Activated T-helper 1 cell treated with anti-CD3 and anti-CD28 coated beads, Interleukin-2, amount 50 U/mL, for 16 hours (primary cell): ENCODE measurements at places on chromosomes 2 and 18.

DNA sequence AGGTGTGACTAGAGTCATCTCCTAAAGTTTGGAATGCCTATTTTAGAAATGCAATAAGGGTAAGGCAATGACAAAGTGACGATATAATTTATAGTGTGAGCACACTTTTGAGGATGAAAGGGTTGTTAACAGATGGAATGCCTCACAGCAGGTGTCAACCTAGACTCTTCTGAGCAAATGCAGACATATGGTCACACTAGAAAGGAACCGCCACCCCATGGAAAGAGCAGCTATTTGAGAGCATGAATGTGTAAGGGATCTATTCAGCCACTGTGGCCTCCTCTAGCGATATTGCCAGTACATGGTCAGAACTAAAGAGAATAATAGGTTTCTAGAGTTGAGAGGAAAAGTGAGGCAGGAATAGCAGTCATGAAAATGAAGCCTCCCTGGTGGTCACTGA is 18.5 kb downstream of the DSG2 start:
- DNase-seq: no peak

GRCh38 chr18:70455731-70456130 is 166.9 kb downstream of the SOCS6 start:
- DNase-seq: no peak

- no peak for DNase-seq
Observed at GRCh38 chr2:47206181-47206580, 51.1 kb upstream of the STPG4 start.

GRCh38 chr2:160109243-160109642 is 46.8 kb upstream of the PLA2R1 start:
- DNase-seq: no peak

GRCh38 chr2:36461039-36461681 is 105.6 kb downstream of the CRIM1 start:
- no peak for DNase-seq

GRCh38 chr2:131349021-131349420 is 14.9 kb downstream of the RAB6D start:
- no peak for DNase-seq

DNA sequence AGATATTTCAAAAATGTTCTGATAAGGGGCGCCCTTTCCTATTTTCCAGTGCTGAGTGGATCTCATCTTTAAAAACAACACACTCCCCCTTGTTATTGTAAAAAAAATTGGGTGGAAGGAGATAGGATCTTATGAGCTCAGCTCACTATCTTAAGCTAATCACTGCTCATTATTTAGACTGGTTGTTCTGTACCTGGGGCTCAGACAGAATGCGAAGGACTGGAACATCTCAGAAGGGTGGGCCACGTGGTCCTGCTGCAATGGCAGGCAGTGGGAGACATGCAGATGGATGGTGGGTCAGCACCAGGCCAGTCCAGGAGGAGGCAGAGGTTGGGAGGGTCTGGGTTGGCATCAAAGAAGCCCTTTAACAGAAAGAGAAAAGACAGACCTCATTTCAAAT is 48.3 kb upstream of the GPR155 start:
- DNase-seq: no peak

DNA sequence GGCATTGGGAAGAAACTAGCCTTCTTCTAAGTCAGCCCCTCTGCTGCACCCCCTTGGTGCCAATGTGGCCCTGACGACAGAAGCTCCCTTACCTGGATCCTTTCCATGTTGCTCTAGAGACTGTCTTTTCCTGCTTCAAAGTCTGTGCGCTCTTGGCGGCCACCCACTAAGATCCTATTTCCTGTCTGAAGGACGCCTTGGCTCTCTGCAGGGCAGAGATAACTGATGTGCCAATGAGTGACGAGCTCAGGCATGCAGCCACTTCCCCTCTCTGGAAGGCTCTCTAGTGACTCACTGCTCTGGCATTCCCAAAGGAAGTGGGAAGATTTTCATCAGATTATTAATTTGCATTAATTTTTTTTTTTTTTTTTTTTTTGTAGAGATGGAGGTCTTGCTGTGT is 273.5 kb downstream of the CDH20 start:
- no peak for DNase-seq

DNA sequence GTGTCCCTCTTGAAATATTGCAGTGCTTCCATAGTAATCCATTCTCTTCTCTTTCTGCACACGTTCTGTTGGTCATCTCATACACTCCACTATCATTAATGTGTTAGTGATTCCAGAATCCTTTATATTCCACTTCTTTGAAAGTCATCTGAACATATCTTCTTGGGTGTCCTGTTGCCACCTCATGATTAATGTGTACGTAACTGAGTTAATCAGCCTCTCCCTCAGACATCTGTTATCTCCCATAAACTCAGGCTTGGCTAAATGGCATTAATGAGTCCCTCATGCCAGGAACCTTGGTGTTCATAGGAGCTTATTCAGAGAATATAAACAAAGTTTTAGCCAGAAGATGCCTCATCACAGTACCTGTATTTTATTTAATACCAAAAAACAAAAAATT is 126.4 kb downstream of the NCOA1 start:
- no peak for DNase-seq

- DNase-seq: no peak
Observed at GRCh38 chr18:23085066-23085465, 50.2 kb upstream of the CABLES1 start.

DNA sequence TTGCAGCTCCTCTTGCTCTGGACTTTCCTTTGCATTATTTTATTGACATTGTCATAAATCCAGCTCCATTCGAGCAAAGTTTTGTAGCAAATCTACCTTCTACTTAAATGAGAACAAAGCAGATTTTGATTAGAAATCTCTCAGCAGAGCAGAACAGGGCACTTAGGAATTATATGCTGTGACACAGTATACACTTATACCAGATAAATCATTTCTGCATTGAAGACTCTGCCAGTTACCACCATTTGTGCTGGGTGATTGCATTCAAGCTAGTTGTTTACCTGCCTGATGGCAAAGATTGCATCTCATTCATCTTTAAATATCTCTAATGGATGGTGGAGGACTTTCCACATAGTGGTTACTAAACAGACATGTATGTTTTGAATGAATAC is 441.7 kb upstream of the HNMT start:
- no peak for DNase-seq

DNA sequence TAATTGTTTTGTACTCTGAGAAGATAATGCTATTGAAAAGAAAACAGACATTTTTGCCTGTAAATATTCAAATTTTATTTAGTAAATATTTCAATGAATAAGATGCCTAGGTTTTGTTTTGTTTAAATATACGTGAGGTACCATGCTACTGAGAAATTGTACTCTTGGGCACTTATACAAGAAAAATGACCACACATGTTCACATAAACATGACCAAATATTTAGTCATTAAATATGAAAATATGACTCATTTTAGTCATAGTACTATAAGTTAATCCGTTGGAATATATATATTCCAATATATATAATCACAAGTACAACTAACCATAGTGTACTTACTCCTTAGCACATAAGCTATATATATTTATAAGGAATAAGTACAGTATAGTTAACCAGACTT is 56.7 kb upstream of the ZNF804A start:
- DNase-seq: no peak

- no peak for DNase-seq
Observed at GRCh38 chr2:214127571-214127970, 283.3 kb upstream of the VWC2L start.

DNA sequence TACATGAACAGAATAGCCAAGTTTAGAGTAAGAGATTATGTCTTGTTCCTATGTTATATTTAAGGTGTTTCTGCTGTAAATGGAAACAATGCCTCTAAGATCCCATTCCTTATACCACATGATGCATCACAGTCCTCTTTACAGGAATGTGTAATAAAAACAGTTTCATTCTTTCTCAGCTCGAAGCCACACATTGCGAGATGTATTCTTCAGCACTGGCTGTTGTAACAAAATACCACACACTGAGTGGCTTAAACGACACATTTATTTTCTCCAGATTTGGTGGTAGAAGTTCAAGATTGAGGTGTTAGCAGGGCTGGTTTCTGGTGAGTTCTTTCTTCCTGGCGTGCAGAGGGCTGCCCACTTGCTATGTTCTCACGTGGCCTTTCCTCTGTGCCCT is 246.2 kb downstream of the SOCS6 start:
- no peak for DNase-seq

DNA sequence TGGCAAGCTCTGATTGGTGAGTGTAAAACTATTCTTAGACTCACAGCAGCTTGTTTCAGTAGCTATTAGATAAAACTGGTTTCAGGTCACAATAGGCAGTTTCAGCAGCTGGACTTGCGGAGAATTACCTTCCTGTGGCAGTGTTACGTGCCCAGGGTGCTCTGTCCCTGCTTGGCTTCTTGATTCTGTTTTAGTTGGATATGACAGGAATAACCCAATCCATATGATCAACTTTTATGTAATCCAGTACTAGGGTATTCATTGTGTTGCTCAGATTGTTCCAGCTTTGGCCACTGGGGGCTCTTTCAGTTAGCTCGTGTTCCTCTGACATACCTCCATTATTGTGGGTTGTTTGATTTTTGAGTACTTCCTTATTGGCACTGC is 43.1 kb downstream of the INPP4A start:
- DNase-seq: no peak

- DNase-seq: no peak
Observed at GRCh38 chr18:21960189-21960588, 209.2 kb upstream of the GATA6 start.

GRCh38 chr2:220277445-220277975 is 650.1 kb downstream of the SLC4A3 start:
- no peak for DNase-seq

GRCh38 chr2:143158551-143159485 is 29.6 kb downstream of the ARHGAP15 start:
- DNase-seq: no peak

- DNase-seq: peak; percentile 36
Observed at GRCh38 chr2:68909793-68910674, 38.8 kb upstream of the BMP10 start.

GRCh38 chr2:13522917-13523821 is 806.4 kb downstream of the TRIB2 start:
- no peak for DNase-seq

GRCh38 chr2:134668821-134669220 is 50.0 kb downstream of the TMEM163 start:
- DNase-seq: peak; percentile 55

DNA sequence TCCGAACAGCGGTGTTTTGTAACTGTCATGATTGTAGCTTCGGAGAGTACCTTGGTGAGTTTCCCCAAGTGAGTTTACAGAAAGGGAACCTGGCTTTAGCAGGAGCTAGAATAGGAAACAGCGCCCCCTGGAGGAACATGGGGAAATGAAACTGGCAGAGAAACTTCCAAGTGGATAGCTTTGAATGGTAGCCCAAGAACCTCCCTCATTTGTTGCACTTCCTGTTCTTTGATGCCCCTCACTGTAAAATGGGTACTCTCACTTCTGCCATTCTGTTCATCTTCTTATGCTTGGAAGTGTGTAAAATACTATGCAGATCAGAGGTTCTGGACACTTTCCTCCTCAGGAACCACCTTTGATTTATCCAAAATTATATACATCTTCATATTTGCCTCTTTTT is 36.2 kb downstream of the CHST10 start:
- peak; percentile 47 for DNase-seq

GRCh38 chr2:191347154-191347553 is 102.0 kb downstream of the MYO1B start:
- no peak for DNase-seq

GRCh38 chr18:66136039-66136438 is 385.2 kb downstream of the CDH7 start:
- DNase-seq: no peak

DNA sequence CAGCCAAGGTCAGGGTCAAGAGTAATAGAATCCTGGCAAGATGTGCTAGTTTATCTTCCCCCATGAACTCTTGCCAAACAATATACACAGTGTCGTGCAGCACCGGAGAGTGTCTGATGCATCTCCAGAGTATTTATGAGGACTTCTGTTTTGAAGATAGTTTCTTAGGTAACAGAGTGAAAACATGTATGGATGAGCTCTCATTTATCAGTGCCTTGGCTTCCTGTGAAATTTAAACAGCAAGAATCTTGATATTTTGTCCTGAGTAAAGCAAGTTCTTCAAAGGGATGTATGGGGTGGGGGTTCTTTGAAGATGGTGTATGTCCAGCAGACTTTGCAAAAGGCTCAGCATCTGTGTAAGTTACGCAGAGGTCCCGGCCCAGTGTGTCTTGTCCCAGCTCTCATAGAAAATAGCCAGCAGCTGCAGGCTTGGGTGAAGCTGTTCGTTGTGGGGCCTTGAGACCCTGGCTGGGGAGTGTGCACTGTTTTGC is 361.0 kb upstream of the NT5C1B start:
- DNase-seq: no peak

DNA sequence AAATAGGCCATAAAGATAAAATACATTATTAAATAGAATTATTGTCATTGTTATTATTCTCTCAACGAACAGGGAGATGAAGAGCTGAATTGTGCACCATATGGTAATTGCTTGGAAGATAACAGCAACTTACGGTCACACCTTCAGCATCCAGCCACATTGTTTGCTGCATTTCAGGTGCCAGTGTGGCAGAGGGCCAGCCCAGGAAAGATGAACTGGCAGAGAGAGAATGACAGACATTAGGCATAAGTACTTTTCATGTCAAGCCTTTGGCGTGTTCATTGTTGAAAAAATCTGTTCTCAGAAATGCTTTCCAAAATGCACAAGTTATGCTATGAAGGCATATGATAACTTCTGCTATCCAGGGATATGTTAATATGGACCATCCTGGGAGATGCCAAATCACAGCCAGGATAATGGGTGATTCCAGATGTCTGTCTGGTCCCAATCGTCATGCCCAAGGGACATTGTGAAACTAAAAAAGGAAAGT is 748.6 kb upstream of the PIK3C3 start:
- DNase-seq: no peak

DNA sequence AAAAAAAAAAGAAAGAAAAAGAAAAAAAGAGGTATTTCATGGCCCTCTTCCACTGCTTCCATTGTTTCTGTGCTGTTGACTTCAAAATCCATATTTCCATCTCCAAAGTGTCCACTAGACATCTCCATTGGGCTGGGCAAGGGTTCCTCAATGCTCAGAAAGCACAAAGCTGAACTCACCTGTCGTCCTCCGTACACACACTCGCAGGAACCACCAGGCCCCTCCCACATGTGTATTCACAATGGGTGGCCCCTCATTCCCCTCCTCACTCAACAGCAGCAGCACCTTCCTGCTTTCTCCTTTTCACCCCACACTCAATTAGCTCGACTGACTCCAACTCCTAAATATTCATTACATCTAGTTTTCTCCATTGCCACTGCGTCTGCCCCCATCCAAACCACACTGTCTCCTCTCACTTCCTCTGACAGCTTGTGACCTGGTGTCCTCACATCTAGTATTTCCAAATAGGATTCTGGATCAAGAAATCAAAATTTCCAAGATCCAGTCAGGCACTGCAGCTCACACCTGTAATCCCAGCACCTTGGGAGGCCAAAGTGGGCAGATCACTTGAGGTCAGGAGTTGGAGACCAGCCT is 25.2 kb downstream of the OSBPL1A start:
- DNase-seq: no peak

DNA sequence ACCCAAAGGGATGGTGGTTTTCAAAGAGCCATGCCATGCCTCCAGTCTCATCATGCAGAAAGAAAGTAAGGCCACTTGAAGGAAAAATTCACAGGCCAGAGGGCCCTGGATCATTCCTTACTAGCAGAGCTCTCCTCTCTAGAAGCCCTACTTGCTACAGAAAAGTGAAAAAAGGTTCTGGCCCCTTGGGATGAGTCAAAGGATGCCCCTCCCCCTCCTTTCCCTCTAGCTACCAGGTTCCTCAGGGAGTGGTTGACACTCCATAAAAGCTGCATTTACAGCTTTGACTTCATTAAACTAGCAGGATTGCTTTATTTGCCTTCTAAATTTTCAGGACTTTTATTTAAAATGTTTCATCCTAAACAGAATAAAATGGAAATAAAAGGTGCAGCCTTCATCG is 21.2 kb downstream of the OSR1 start:
- DNase-seq: no peak

GRCh38 chr2:151946250-151946884 is 118.1 kb upstream of the ARL5A start:
- no peak for DNase-seq
